ENCODE measurements at places on chromosomes 5 and 9. TPM values are rescaled to one million over a fixed set of nuclear protein-coding genes. Genes with fewer than 3 reads are reported as not detected.

PCDHB4 gene
- total RNA-seq = 1.1 TPM

DNA sequence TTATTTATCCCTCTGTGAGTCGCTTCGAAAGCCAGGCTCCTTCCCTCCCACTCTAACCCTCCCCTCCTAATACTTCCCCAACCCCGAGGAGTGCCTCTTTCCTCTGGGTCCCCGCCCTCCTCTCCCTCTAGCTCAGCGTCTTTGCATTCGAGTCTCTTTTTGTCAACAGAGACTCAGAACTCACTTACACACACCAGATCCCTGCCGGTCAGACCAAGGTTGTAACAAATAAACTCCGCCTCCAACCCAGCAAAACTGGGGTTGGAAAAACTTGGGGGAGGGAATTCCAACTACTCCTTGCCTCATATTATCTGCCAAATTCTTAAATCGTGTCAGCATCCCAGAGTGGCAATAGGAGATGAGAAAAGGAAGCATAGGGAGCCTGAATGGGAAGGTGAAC lies at the start of gene HTR1A:
TSS of gene HTR1A (minus strand) at position 167 of the 400 bp plus-strand sequence. CDS start 726 bp downstream, outside the sequence.
- no peaks in the 10 kb centered on the region for H3K36me3 ChIP-seq
- peaks cover 28% of the 10 kb centered on the region for H3K27me3 ChIP-seq
- H3K4me3 ChIP-seq = no peak within 1 kb of the TSS
- DNase-seq = no peak
- no peak within 1 kb of the TSS for H3K27ac ChIP-seq

DNA sequence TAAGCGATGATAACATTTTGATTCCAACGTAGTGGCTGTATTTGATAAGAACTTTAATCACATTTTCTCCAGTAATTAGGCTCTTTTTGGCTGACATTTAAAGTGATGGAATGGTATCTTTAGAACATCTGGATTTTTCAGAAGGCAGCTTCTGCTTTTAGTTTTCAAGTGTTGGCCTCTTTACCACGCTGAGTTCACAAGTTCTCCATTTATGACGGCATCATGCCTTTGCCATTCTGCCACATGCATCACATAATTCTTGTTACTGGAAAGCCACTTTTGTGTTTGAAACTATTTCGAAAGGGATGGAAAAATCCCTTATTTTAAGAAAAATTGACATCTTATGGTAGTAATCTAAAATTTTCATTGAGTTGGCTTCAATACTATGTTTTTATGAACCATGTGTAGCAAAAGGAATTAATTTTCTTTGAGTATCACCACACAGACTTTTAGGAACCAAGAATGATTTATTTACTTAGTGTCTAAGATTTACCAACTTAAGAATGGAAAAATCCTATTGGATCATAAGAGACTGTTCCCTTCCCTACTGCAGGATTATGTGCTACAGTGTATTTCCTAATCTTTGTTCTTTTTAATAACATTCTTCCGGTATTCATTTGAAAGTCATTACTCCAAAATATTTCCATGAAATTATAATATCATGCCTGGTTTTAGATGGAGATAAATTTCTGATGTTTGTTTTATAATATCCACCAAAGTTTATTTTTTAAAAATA lies 344.2 kb downstream of the ADGRV1 start:
- no peak overlapping the region for H3K27ac ChIP-seq
- no peak for DNase-seq
- H3K4me3 ChIP-seq = no peak overlapping the region
- H3K36me3 ChIP-seq = no peaks in the 10 kb centered on the region

DNA sequence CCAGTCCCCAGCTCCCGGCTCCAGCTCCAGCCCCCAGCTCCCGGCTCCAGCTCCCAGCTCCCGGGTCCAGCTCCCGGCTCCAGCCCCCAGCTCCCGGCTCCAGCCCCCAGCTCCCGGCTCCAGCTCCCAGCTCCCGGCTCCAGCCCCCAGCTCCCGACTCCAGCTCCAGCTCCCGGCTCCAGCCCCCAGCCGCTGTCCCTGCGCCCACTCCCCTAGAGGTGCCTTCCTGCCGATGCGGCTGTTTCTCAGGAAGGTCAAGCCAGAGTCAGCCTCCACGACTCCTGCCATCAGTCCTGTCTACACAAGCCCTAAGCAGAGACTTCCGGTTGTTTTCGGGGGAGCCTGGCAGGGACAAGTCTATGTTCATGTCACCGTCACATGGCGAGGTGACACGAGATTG lies 74.8 kb downstream of the ZNF354C start:
- no peaks in the 10 kb centered on the region for H3K36me3 ChIP-seq
- H3K4me3 ChIP-seq = no peak overlapping the region
- H3K4me1 ChIP-seq = no peaks in the 10 kb centered on the region
- no peaks in the 10 kb centered on the region for H3K27me3 ChIP-seq
- DNase-seq = no peak
